ENCODE measurements at places on chromosomes 1 and 21.

DNA sequence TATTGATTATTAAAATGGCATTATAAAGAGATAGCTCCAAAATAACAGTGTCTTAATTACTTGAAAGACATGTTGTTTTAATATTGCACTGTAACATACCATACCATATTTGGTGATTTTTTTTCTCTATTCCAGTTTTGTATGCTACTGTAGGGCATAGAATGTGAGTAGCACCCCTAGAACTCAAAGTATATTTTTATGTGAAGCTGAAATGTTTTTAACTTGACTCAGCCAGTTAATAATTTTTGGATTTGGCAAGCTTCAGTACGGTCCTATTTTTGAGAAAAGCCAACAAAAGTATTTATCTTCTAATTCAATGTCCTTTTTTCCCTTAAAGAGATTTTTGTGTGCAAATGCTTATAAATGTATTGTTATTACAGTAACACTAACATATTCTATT lies 593.8 kb downstream of the USP25 start:
- no peak for ATAC-seq

GRCh38 chr1:230067871-230068620 lies 1.0 kb downstream of the GALNT2 start:
- ATAC-seq: peak; percentile 23

- ATAC-seq: no peak
These were observed 65.6 kb downstream of the MTR start for GRCh38 chr1:236860674-236861073.

DNA sequence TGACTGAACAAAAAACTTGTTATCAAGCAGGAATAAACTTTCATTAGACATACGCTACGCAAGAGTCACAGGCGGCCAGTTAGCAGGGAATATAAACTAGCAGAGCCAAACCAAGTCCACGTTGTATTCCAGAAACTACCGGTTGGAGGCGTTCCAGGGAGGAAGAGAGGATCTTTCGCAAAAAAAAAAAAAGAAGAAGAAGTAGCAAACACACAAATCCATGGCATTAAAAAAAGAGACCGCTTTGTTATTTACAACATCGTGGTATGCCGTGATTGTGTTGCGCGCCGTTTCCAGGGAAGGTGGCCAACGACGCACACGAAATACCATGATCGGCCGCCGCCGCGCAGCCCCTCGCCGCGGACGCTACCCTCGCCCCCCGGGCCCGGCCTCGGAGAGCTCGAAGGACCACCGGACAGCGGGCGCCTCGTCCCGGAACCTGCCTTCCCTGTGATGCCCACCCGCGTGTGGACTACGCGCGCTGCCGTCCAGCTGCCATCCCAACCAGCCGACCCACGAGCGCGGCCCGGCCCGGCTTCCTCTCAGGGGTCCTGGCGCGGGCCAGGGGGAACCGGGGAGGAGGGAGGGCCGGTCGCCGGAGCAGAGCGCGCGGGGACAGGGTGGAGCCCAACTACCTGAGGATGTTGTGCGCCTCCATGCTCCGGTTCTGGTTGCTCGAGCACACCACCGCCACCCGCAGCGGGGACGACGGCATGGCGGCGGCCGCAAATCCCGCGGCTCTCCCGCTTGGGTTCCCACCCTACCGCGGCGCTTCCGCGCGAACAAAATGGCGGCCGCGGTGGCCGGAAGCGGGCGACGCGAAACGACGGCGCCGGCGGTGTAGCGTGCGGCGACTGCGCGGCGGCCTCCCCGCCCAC lies 581 bp downstream of the SSU72 start:
- ATAC-seq: peak; percentile 84

GRCh38 chr1:211511947-211512346 lies 20.0 kb upstream of the RD3 start:
- no peak for ATAC-seq

DNA sequence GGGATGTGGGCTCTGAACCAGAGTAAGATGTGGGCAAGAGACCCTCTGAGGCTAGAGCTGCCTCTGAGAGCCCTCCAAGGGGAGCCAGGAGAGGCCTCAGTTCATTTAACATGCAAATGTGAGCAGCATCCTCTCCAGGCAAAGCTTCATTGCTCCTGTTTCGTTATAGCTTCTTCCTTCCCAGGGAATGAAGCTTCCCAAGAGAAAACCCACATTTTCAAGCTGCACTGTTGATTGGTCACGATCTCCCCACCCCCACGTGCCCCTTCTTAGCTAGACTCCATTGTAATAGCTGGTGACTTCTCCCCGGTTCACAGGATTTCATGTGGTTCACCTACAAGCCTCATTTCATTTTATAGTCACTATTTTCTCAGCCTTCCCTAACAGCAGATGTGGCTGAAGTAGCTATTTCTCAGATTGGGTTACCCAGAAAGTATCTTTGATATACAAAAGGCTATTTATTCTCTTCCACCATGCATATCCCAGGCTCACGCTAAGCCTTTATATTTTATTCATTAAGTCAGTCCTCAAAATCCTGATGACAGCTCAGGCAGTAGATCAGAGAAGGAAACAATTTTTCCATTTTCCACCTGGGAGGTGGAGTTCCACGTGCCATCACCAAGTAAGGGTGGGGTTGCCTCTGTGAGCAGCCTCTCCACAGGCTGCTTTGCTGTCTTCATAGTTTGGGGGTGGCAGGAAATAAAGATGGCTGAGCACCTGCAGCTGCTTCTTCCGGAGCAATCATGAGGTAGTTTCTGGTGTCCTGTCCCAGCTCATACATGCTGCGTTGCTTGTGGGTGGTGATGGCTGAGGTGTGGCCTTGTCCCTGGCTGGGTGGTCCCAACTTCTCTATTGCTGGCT lies 178.3 kb upstream of the RAB4A start:
- ATAC-seq: peak; percentile 81

- peak; percentile 56 for ATAC-seq
These were observed 19.7 kb upstream of the RIPK4 start for GRCh38 chr21:41786509-41786987.

DNA sequence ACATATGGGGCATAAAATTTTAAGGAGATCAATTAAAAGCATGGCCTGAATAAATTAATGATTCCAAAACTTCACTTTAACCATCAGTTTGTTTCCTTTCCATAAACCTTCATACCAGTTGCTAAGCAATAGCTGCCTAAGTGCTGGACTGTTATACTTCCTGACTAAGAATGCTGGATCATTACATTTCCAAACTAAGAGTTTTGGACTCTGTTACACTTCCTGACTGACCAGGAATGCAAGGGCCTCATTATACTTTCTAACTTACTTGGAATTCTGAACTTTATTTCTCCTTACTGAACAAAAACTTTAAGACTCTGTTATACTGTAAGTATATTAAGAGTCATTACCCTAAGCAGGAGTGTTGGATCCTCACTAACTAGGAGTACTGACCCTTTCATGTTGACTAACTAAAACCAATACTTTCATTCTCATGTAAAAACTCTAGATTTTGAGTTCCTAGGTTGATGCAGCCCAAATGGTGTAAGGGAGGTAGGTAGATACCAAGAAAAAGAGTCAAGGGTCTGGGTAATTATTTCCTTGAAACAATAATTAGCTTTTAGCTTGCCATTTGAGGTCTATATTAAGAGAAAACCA lies 118.2 kb downstream of the FAF1 start:
- ATAC-seq: no peak

DNA sequence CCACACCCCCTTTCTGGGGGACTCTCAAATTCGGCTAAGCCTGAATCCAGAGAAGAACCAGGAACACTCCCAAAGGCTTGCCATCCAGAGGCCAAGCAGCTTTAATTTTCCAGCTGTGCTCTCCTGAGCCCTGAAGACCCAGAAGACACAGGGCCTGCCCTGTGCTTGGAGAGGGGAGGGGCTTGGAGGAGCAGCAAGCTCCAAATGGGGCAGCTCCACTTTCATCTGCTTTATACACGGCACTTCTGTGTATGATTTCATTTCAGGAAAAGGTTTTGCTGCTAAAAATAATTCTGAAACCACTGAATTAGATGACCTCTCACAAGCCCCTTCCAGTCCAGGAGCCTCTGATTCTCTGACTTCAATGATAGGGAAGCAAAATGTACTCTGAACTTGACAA lies 39.2 kb upstream of the CTTNBP2NL start:
- ATAC-seq: no peak

GRCh38 chr1:83706354-83706938 lies 292.5 kb downstream of the TTLL7 start:
- no peak for ATAC-seq

- no peak for ATAC-seq
These were observed 112.1 kb downstream of the HLCS start for GRCh38 chr21:36854391-36854790.

- ATAC-seq: no peak
These were observed 595 bp upstream of the ZNHIT6 start for GRCh38 chr1:85708829-85709227.

GRCh38 chr1:72064196-72065075 lies 217.9 kb downstream of the NEGR1 start:
- no peak for ATAC-seq

- ATAC-seq: peak; percentile 35
These were observed 595 bp downstream of the GABRD start for GRCh38 chr1:2019571-2020309.

All from motor neuron (in vitro differentiated cells).